ENCODE measurements at places on chromosomes 4 and X.

GRCh38 chrX:21741869-21742701 lies 15.8 kb downstream of the SMPX start:
- H3K36me3 ChIP-seq: no peaks in the 10 kb centered on the region
- DNase-seq: no peak
- no peaks in the 10 kb centered on the region for H3K27me3 ChIP-seq
- H3K27ac ChIP-seq: no peak overlapping the region
- no peak overlapping the region for H3K4me3 ChIP-seq
- no peaks in the 10 kb centered on the region for H3K4me1 ChIP-seq

- no peak overlapping the region for H3K27ac ChIP-seq
- no peak for DNase-seq
- H3K4me1 ChIP-seq: no peaks in the 10 kb centered on the region
- no peaks in the 10 kb centered on the region for H3K27me3 ChIP-seq
- H3K4me3 ChIP-seq: no peak overlapping the region
Measured at GRCh38 chr4:65865489-65865888, 195.2 kb upstream of the EPHA5 start.

DNA sequence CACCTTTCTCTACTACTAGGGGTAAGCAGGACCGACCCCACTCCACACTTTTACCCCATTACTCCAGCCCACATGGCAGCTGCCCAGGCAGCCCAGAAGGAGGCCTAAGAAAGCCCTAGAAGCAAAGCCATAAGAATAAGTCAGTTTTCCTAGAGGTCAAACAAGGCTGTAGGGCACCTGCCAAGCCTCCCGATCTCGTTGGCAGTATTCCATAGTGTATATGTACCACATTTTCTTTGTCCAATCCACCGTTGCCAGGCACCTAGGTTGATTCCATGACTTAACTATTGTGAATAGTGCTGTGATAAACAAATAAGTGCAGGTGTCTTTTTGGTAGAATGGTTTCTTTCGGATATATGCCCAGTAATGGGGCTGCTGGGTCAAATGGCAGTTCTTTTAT lies 54.2 kb downstream of the RHOXF2B start:
- H3K36me3 ChIP-seq: no peaks in the 10 kb centered on the region
- no peak for DNase-seq
- H3K4me3 ChIP-seq: no peak overlapping the region
- H3K27ac ChIP-seq: no peak overlapping the region
- no peaks in the 10 kb centered on the region for H3K4me1 ChIP-seq

DNA sequence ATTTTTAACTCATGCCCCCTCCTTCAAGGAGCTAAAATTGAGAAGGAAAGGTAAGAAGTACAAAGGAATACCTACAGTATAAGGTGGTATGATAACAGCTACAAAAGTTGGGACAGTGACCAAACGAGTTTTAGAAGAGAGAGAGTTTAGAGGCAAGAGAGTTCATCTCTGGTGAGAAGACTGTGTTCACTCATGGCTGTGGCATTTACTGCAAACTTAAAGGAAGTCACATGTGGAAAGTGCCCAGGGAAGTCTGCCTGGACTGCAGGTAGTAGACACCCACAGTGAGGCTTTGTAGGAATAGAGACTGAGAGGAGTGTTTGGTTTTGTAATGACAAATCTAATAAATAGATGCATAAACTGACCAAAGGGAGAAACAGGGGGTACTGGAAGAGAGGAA lies 493.5 kb downstream of the IL15 start:
- H3K4me1 ChIP-seq: no peaks in the 10 kb centered on the region
- H3K4me3 ChIP-seq: no peak overlapping the region
- H3K27me3 ChIP-seq: no peaks in the 10 kb centered on the region
- DNase-seq: no peak
- H3K36me3 ChIP-seq: peaks cover 22% of the 10 kb centered on the region
- peak overlapping the region; percentile 10 for H3K27ac ChIP-seq

DNA sequence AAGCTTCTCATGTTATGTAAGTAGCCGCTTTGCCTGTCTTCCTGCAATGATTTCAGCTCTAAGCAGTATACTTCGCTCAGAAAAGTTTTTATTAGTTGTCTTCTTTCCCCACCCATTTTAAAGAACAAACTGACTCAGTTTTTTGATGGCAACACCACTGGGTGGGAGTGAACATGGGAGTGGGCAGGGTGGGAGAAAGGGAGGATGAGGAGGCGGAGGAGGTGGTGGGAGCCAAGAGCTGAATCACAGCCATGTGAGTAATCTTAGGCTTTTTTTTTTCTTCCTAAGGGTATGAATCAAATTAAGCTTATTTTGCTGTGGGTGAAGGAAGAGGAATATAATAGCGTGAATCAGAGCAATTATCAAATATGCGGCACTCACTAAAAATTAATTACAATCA lies 574.3 kb upstream of the DIPK2B start:
- no peaks in the 10 kb centered on the region for H3K27me3 ChIP-seq
- peaks cover 9% of the 10 kb centered on the region for H3K36me3 ChIP-seq

DNA sequence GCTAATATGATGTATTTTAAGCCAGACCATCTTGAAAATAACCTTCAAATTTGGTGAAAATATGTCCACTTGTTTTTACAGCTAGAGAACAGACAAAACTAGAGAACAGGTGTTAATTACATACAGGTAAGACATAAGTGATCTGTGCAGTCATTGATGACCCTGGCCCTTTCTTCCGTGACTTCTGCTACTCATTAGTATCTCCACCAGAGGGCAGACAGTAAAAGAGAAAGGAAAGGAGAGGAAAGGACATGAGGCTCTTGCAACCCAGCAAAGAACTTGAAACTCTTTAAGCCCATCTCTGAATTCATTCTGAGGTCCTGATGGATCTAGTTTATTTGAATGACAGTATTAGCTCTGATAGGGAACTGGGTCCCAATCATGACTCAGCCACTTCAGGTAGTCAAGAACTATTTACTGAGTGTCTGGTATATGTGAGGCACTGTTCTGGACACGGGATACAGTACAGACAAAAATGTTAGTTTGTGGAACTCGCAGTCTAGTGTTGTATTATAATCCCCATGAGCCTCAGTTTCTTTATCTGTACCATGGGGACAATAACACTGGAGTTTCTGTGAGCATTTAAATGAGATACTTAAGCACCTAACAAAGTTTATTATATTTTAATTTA lies 121.0 kb upstream of the TEX13D start:
- H3K36me3 ChIP-seq: no peaks in the 10 kb centered on the region
- H3K27me3 ChIP-seq: no peaks in the 10 kb centered on the region
- no peak overlapping the region for H3K4me3 ChIP-seq

DNA sequence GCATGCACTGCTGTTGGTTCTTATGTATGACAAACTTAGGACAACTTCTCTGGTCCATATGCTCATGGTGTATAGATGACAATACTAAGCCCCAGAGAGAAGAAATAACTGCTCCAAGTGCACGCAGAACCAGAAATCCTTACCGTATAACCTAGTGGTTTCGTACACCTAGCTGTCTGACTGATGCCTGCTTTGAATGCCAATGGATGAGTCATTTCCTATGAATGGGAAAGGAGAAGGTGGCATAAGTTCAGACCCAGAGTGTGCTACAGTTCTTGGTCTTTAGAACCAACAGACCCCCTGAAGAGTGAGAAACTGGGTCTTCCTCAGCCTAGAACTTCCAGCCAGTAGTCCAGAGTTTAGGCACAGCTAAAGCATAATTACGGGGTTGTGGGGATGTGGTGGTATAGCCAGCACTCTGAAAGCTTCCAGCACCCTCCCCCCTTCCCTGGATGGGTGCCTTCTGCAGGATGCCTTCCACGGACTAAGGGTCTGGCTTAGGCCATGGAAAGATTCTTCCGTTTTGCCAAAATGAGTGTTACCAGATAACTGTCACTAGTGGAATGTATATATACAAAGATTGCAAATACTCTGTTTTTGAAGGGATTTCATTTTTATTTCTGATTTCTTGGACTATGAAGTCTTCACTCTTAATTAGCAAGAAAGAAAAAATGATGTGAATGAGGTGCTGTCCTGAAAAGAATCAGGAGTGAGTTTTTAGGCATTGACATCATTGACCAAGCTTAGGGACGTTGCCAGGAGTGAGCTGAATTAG lies 84.6 kb upstream of the PACRGL start:
- H3K4me1 ChIP-seq: peaks cover 18% of the 10 kb centered on the region
- H3K4me3 ChIP-seq: no peak overlapping the region
- H3K36me3 ChIP-seq: no peaks in the 10 kb centered on the region

- peaks cover 10% of the 10 kb centered on the region for H3K4me1 ChIP-seq
- no peak overlapping the region for H3K4me3 ChIP-seq
- DNase-seq: no peak
- no peaks in the 10 kb centered on the region for H3K36me3 ChIP-seq
- H3K27me3 ChIP-seq: no peaks in the 10 kb centered on the region
Measured at GRCh38 chr4:160831165-160831922, 1332.5 kb downstream of the FSTL5 start.

GRCh38 chr4:153434190-153434589 lies 32.0 kb upstream of the TMEM131L start:
- H3K36me3 ChIP-seq: no peaks in the 10 kb centered on the region
- no peaks in the 10 kb centered on the region for H3K27me3 ChIP-seq
- no peak overlapping the region for H3K27ac ChIP-seq
- H3K4me1 ChIP-seq: no peaks in the 10 kb centered on the region
- DNase-seq: no peak
- no peak overlapping the region for H3K4me3 ChIP-seq

DNA sequence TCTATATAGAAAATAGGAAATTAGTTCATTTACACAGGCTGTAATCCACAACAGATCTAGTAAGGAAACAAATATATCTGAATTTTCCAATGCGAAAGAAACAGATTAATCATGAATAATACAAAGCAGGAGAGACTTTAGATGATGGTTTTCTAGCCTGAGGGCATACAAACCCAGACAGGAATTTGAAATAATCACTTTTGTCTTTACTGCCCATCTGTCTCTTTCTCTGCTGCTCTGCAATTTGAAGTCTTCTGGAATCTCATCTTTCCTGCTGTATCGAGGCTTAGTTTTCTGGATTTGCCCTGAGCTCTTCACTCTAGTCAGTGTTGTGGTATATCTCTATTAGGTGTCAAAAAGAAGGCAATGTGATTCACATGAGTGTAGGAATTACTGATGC lies 711.8 kb upstream of the FAM241A start:
- DNase-seq: no peak
- no peak overlapping the region for H3K27ac ChIP-seq
- H3K36me3 ChIP-seq: no peaks in the 10 kb centered on the region
- no peaks in the 10 kb centered on the region for H3K27me3 ChIP-seq
- no peak overlapping the region for H3K4me3 ChIP-seq

DNA sequence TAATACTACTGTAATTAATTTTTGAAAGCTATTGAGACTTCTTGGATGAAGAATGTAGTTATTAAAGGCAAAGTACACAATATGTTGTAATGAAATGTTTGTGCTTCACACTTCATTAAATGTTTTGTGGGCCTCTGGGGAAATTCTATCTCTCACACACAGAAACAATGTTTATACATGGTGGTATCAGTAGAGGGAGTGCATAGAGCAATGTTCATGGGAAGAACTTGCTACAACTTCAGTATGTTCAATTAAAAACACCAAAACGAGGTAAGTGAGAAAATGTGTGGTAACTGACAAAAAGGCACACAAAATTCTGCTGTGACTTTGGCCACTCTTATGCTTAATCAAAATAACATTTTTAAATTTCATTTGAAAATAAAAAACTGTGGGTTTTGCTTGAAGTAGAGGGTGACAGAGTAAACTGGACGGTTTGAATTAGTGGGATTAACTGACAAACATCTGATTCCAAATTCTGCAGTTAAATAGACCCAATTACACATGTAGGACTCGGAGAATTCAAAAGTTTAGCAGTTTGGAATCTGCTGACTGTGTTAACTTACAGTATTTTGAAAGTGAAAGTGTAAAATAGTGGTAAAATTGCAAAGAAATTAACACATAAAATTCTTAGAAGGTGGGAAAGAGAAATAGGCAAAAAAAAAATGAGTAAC lies 111.4 kb upstream of the TTC29 start:
- no peaks in the 10 kb centered on the region for H3K36me3 ChIP-seq
- peak overlapping the region; percentile 31 for H3K4me3 ChIP-seq
- H3K27ac ChIP-seq: no peak overlapping the region
- no peaks in the 10 kb centered on the region for H3K27me3 ChIP-seq

GRCh38 chr4:38130884-38131283 lies 170.7 kb downstream of the PTTG2 start:
- H3K36me3 ChIP-seq: 0 out of 2 replicates have a peak, but pooled peaks cover 7% of the 10 kb centered on the region
- no peaks in the 10 kb centered on the region for H3K27me3 ChIP-seq
- no peak for DNase-seq
- H3K27ac ChIP-seq: no peak overlapping the region

DNA sequence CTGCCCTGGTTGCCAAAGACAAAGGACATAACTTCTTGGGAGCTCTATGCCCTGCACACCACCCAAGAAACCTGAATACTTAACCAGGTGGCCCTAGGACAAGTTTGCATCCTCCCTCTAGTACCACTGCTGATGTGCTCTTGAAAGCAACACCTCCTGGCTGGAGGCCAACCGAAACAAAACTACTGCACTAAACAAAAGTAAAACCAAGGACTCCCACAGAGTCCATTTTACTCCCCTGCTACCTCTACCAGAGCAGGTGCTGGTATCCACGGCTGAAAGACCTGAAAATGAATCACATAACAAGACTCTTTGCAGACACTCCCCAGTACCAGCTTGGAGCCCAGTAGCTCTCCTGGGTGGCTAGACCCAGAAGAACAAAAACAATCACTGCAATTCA lies 941.8 kb downstream of the RAPGEF2 start:
- H3K27ac ChIP-seq: no peak overlapping the region
- DNase-seq: no peak
- H3K4me3 ChIP-seq: no peak overlapping the region
- no peaks in the 10 kb centered on the region for H3K4me1 ChIP-seq

GRCh38 chrX:13223868-13224567 lies 95.8 kb downstream of the ATXN3L start:
- peaks cover 22% of the 10 kb centered on the region for H3K4me1 ChIP-seq
- no peaks in the 10 kb centered on the region for H3K27me3 ChIP-seq
- no peak overlapping the region for H3K4me3 ChIP-seq
- no peaks in the 10 kb centered on the region for H3K36me3 ChIP-seq
- no peak for DNase-seq

DNA sequence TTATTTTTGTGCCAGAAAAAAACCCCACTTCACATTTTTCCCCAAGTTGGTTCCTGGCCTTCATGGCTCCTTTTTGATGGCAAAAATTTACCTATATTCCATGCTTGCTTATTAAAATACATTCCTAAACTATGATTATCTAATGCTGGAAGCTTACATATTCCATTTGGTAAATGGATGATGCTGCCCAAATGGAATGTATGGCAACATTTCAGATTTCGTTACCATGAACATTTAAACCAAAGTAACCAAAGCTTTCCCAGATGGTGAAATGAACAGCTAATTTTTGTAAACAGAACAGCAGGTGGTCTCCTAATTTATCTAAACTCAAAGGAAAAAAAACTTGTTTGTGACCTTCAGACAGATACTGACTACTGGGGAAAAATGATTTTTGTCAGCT lies 110.8 kb upstream of the TEX13A start:
- no peaks in the 10 kb centered on the region for H3K27me3 ChIP-seq
- no peak overlapping the region for H3K4me3 ChIP-seq
- DNase-seq: no peak
- no peaks in the 10 kb centered on the region for H3K36me3 ChIP-seq

- H3K4me1 ChIP-seq: no peaks in the 10 kb centered on the region
- H3K27me3 ChIP-seq: no peaks in the 10 kb centered on the region
- no peaks in the 10 kb centered on the region for H3K36me3 ChIP-seq
- H3K27ac ChIP-seq: no peak overlapping the region
Measured at GRCh38 chrX:112043997-112044396, 38.6 kb downstream of the TRPC5 start.

Measured in RWPE2 (cell line).